NCI-H1092 (cell line): ENCODE measurements at places on chromosomes 6 and 20.
A peak's percentile ranks its signal among the peaks of the same experiment; 100 is the strongest.

- DNase-seq = no peak
Measured at GRCh38 chr6:33822575-33823395, 19.0 kb upstream of the MLN start.

- DNase-seq = no peak
Measured at GRCh38 chr6:127749095-127749494, 151.8 kb downstream of the THEMIS start.

GRCh38 chr6:131762984-131763383 is 44.8 kb upstream of the ENPP1 start:
- DNase-seq = no peak

GRCh38 chr6:131524695-131525336 is 48.2 kb upstream of the ARG1 start:
- no peak for DNase-seq

- DNase-seq = no peak
Measured at GRCh38 chr6:2998998-2999617, 586 bp upstream of the NQO2 start.

GRCh38 chr6:128492386-128492785 is 28.0 kb downstream of the PTPRK start:
- DNase-seq = no peak

- DNase-seq = peak; percentile 51
Measured at GRCh38 chr6:154154389-154154967, 115.4 kb downstream of the OPRM1 start.

DNA sequence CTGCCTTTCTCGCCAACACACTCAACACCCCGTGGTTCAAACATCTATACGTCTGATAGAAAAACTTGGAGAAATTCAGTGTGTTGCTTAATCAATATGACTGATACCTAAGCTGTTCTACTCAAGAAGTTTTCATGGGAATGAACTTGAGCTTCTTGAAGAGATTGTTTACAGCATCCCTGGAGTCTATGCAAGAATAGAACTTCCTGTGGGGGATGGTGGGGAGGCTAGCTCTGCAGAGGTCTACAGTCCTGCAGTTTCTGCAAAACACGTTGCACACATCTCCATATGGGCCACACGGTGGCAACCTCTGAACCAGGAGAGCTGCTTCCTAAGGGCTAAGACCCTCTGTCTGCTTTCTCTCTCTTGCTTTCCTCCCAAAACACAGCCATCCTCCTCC is 32.7 kb upstream of the FANCE start:
- no peak for DNase-seq

DNA sequence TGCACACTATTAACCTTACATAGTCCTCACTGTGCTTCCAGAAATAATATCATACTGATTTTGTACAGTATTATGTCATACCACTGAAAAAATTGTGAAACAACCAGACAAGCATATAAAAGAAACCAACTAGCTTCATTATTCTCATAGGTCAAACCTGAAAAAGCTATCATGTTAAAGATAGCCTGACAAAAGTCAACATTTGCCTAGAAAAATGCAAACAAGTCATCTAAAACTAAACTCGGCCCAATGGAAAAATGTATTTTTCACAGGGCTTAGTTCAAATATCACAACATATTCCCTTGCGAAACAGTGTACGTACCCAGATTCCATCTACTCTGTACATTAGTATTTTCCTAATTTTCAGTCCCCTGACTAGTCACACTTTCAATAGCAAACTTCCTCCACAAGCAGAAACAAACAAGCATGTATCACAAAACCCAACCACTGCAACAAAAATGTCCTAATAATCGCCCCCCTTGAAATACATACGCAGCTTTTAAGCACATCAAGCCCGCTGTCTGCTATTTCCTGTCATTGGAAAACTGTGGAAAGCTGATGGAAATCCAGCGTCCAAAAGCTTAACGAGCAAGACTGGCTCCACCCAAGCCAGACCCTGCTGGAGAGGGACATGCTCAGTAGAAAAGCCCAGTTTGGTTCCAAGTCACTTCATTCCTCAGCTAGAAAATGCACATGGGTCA is 93.1 kb downstream of the EPB41L2 start:
- no peak for DNase-seq
